ENCODE measurements at places on chromosomes 3 and 15.

GRCh38 chr15:34085746-34086145 is 15.9 kb downstream of the EMC7 start:
- no peak for DNase-seq

- no peak for DNase-seq
Measured at GRCh38 chr15:37093480-37094332, 6.6 kb downstream of the MEIS2 start.

GRCh38 chr15:91257746-91258414 is 157.8 kb downstream of the SV2B start:
- DNase-seq = no peak

GRCh38 chr15:45168286-45168685 is 19.5 kb downstream of the SHF start:
- DNase-seq = no peak

- DNase-seq = no peak
Measured at GRCh38 chr3:184368586-184369183, 7.2 kb downstream of the POLR2H start.

- no peak for DNase-seq
Measured at GRCh38 chr3:134312873-134313846, 61.1 kb downstream of the AMOTL2 start.

Data from activated naive CD4-positive, alpha-beta T cell treated with anti-CD3 and anti-CD28 coated beads, Interleukin-2, amount 50 U/mL, for 72 hours (primary cell).